Astrocyte (in vitro differentiated cells and primary cell): ENCODE measurements at places on chromosomes 13 and 19. TPM values are rescaled to one million over a fixed set of nuclear protein-coding genes. Genes with fewer than 3 reads are reported as not detected.

The LILRB4 gene
- total RNA-seq: not detected in 2 replicates

DNA sequence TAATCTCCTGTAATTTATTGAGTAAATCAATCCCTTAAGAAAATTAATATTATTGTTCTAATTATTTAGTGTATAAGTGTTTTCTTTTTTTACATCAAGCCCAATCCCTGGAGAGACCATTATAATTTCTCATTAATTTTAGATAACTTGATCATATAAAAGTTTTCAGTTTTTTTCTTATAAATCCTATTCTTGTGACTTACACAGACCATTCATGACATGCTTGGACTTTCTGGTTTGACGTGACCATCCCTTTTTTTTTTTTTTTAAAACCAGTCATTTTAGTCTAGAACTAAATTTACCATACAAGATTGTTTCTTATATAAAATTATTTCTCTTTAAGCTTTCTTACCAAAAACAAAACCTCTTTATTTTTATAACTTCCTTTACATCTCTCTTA, 5.4 kb upstream of the MTRF1 start:
- DNase-seq: peak; percentile 22
- H3K27ac ChIP-seq: no peak overlapping the region
- H3K4me3 ChIP-seq: no peak overlapping the region
- H3K4me1 ChIP-seq: no peaks in the 10 kb centered on the region

The SBSN gene
- 0.18 and 0.38 TPM in 2 replicates for total RNA-seq

The TSSK6 gene
- total RNA-seq: 1.8 TPM in 2 replicates

The SERPINE3 gene
- not detected in 2 replicates for total RNA-seq

The PPM1N gene
- total RNA-seq: 0.67 and 1.3 TPM in 2 replicates

The SHD gene
- 0.62 and 0.79 TPM in 2 replicates for total RNA-seq

DNA sequence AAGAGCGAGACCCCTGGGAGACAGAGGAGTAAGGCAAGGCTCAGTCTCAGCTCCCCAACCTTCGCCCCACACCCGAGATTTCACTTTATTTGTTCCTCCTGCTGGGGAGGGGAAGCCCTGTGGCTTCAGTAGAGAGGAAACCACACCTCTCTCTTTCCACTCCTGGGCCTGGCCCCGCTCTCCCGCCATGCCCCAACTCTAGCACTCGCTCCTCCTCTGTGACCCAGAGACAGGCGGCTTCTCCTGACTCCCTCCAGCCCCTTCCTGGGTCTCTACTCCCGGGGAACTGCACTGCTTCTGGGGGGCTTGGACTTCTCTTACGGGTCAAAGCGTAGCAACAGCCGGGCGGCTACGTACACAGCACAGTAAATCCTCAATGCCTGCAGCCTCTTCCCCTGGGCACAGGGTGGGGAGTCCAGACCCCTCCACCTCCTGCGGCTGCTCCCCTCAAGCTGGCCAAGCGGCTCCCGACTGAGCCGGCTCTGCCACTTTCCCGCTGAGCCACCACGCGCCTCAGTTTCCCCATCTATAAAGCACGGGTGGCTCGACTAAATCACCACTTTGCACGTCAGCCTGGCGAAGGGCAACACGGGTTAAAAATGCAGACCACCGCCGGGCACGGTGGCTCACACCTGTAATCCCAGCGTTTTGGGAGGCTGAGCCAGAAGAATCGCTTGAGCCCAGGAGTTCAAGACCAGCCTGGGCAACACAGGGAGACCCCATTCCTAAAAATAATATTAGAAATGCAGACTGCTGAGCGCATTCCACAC, 1.4 kb downstream of the RNF126 start:
- no peaks in the 10 kb centered on the region for H3K27me3 ChIP-seq
- peak overlapping the region; percentile 78 for H3K27ac ChIP-seq
- no peak for DNase-seq
- peak overlapping the region; percentile 70 for H3K4me3 ChIP-seq
- peaks cover 30% of the 10 kb centered on the region for H3K4me1 ChIP-seq

DNA sequence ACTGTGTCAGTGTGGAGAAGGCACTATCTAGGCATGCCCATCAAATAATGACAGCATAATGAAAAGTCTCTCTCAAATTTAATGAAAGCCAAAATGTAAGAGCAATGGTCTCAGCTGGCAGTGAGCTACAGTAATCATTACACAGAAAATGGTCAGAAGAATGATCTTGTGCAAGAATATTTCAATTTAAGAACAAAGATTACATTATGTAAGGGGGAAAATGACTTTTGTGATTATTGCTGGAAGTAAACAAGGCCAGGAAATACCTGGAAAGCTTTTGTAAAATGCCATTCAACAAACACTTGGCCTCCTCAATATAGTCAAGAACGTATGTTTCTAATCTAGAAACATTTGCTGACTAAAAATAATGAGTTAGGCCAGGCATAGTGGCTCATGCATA, 89.1 kb downstream of the CAB39L start:
- no peaks in the 10 kb centered on the region for H3K36me3 ChIP-seq
- H3K27ac ChIP-seq: no peak overlapping the region
- no peak for DNase-seq
- no peak overlapping the region for H3K4me3 ChIP-seq

DNA sequence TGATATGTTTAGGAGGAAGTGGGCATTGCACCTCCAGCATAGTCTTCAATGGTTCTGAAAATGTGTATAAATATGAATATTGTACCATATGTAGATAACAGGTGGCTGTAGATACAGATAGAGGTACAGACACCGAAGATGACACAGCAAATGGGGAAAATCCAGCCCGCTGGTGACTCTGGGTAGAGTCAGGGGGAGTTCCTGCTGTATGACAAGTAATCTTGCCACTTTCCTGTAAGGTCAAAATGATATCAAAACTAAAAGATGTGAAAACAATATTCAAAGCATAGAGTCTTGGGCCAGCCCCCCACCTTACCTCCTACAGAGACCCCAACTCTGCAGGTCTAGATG, 17.8 kb downstream of the C2CD4C start:
- DNase-seq: no peak
- H3K4me3 ChIP-seq: no peak overlapping the region
- no peak overlapping the region for H3K27ac ChIP-seq
- H3K4me1 ChIP-seq: no peaks in the 10 kb centered on the region

GRCh38 chr19:52028780-52029123, 573 bp upstream of the ZNF614 start:
- H3K4me3 ChIP-seq: peak overlapping the region; percentile 93
- peaks cover 24% of the 10 kb centered on the region for H3K36me3 ChIP-seq
- H3K27me3 ChIP-seq: no peaks in the 10 kb centered on the region

GRCh38 chr13:50715402-50716146, 127.9 kb downstream of the DLEU7 start:
- no peaks in the 10 kb centered on the region for H3K36me3 ChIP-seq
- H3K27ac ChIP-seq: no peak overlapping the region
- no peaks in the 10 kb centered on the region for H3K4me1 ChIP-seq
- no peak overlapping the region for H3K4me3 ChIP-seq
- no peak for DNase-seq
- H3K27me3 ChIP-seq: no peaks in the 10 kb centered on the region

- DNase-seq: no peak
- H3K36me3 ChIP-seq: no peaks in the 10 kb centered on the region
- no peaks in the 10 kb centered on the region for H3K27me3 ChIP-seq
- H3K4me1 ChIP-seq: peaks cover 26% of the 10 kb centered on the region
Observed at GRCh38 chr13:52160506-52160905, 1.1 kb upstream of the NEK3 start.

DNA sequence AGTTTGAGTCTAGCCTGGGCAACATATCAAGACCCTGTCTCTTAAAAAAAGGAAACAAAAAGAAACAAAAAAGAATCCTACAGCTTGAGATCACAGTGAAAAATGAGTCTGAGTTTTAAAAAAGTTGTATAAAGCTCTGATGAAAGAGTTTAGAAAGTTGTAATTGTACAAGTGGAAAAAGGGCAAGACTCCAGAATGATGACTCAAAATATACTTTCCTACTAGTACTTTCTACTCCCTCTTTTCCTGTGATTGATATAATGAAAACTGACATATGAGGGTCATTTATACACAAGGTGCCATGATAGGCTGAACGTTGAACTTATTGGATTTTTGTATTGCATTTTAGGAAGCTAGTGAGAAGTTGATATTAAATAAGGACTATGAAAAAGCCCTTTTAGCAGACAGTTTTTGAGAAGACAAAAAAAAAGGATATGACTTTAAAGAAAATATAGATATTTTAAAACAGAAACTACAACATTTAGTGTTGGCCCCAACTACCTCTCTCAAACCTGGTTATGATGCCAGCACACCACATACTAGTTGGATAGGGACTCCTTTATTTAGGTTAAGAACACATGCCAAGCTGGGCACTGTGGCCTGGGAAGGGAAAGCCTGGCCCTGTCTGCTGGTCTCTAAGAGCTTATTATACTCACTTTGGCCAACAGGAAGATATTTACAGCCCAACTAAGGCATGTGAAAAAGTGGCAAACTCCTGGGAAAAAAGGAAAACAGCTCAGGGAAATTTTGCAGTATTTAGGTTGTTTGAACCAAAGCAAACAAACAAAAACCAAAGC, 116.6 kb downstream of the KL start:
- peaks cover 42% of the 10 kb centered on the region for H3K36me3 ChIP-seq
- H3K4me1 ChIP-seq: no peaks in the 10 kb centered on the region
- peak overlapping the region; percentile 14 for H3K27ac ChIP-seq
- no peaks in the 10 kb centered on the region for H3K27me3 ChIP-seq

The FZR1 gene
- total RNA-seq: 47.0 and 51.8 TPM in 2 replicates

DNA sequence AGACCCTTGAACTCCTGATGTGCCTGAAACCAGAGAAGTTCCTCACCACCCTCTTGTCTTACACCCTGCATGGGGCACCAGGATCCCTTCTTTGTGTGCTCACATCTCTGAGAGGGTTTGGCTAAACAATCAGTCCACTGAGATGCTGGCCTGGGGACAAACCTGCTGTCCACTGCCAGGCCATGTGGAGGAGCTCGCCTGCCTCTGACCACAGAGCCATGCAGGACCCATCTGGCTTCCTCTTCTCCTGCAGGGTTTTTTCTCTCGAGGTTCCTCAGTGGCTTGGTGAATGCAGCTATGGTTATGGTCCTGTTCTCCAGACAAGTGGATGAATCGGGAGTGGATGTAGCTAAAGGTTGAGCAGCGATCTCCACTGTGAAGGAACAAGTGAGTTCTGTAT, 49.1 kb upstream of the MEDAG start:
- no peaks in the 10 kb centered on the region for H3K36me3 ChIP-seq
- H3K4me1 ChIP-seq: peaks cover 13% of the 10 kb centered on the region
- no peak for DNase-seq
- H3K27me3 ChIP-seq: no peaks in the 10 kb centered on the region
- no peak overlapping the region for H3K27ac ChIP-seq

The HPN gene
- 0.31 and 0.73 TPM in 2 replicates for total RNA-seq

- H3K36me3 ChIP-seq: peaks cover 8% of the 10 kb centered on the region
- H3K4me1 ChIP-seq: no peaks in the 10 kb centered on the region
- no peak for DNase-seq
- H3K27me3 ChIP-seq: no peaks in the 10 kb centered on the region
- H3K27ac ChIP-seq: no peak overlapping the region
Observed at GRCh38 chr13:99373436-99373835, 66.2 kb upstream of the GPR183 start.

DNA sequence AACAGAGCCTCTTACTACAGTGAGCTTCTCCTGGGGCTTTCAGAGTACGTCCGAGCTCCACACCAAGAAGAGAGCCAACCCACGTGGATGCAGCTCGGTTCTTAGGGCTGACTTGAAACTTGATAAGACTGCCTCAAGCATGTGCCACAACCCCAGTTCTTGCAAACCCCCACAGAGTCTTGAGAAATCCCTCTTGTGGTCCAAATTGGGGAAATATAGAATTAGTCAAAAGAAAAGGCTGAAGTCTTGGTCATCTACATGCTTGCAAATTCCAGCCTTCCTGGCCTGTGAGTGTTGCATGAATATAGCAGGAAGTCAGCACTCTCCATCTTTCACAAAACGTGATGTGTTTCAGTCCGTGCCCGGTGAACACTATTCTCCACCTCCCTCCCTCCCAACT, 95.2 kb downstream of the GGACT start:
- no peaks in the 10 kb centered on the region for H3K27me3 ChIP-seq
- no peaks in the 10 kb centered on the region for H3K36me3 ChIP-seq
- peak; percentile 40 for DNase-seq
- no peak overlapping the region for H3K27ac ChIP-seq

The RAB3D gene
- 8.0 and 14.4 TPM in 2 replicates for total RNA-seq

GRCh38 chr13:42740753-42741152, 40.6 kb upstream of the FAM216B start:
- H3K27me3 ChIP-seq: peaks cover 7% of the 10 kb centered on the region
- DNase-seq: no peak
- H3K27ac ChIP-seq: no peak overlapping the region
- H3K4me1 ChIP-seq: no peaks in the 10 kb centered on the region

The CD79A gene
- 0.30 and 0.41 TPM in 2 replicates for total RNA-seq

DNA sequence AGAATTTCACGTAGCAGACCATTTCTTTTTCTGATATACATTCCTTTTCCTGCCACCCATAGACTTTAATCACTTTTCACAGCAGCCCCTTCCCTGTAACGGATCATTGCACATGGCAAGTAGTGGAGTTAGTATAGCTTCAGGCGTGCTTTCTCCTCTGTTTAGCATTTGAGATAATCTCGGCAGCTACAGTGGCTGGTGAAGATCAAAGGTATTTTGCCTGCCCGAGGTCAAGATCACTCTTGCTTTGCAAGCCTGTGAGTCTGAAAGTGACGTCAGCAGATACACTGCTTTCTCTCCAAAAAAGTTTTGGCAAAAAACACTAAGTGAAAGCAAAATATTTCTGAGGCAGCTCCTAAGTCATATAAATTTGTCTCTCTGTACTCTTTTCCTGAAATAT, 260.0 kb downstream of the NDFIP2 start:
- no peaks in the 10 kb centered on the region for H3K4me1 ChIP-seq
- H3K27me3 ChIP-seq: no peaks in the 10 kb centered on the region
- no peak overlapping the region for H3K4me3 ChIP-seq
- H3K27ac ChIP-seq: no peak overlapping the region

- no peak for DNase-seq
- H3K36me3 ChIP-seq: no peaks in the 10 kb centered on the region
- H3K27me3 ChIP-seq: no peaks in the 10 kb centered on the region
- H3K4me3 ChIP-seq: peak within 1 kb of the TSS; percentile 67
- H3K27ac ChIP-seq: peak within 1 kb of the TSS; percentile 86
- peaks cover 34% of the 10 kb centered on the region for H3K4me1 ChIP-seq
Observed at GRCh38 chr19:44748426-44749254, at the start of gene BCL3. TSS of gene BCL3 (plus strand) at chr19:44748708. CDS start at chr19:44748791, 83 bp downstream.

- no peaks in the 10 kb centered on the region for H3K36me3 ChIP-seq
- no peaks in the 10 kb centered on the region for H3K27me3 ChIP-seq
- DNase-seq: peak; percentile 6
- H3K27ac ChIP-seq: no peak overlapping the region
- no peaks in the 10 kb centered on the region for H3K4me1 ChIP-seq
- no peak overlapping the region for H3K4me3 ChIP-seq
Observed at GRCh38 chr19:29872224-29872731, 60.5 kb downstream of the CCNE1 start.

The IGFL2 gene
- total RNA-seq: 9.8 and 11.3 TPM in 2 replicates

DNA sequence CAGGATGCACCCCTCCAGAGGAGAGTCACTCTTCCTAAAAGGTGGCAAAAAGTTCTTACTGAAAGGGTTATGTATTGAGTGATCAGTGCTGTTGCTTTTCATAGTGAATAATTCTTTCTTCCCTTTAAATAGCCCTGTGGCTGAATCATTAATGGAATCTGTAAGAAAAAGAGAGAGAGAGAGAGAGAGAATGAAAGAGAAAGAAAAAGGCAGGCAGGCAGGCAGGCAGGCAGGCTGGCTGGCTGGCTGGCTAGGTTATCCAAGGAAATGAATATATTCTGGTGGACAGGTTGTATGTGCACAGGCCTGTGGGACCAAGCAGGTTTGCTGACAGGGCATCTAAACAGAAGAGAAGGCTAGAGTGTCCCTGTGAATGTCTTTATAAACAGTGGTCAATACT, 100.5 kb downstream of the DLEU7 start:
- H3K27me3 ChIP-seq: no peaks in the 10 kb centered on the region
- no peak overlapping the region for H3K4me3 ChIP-seq
- no peak for DNase-seq

GRCh38 chr19:15587663-15588062, 27.4 kb upstream of the CYP4F8 start:
- no peak for DNase-seq
- H3K27ac ChIP-seq: no peak overlapping the region
- no peak overlapping the region for H3K4me3 ChIP-seq
- H3K36me3 ChIP-seq: no peaks in the 10 kb centered on the region
- H3K27me3 ChIP-seq: no peaks in the 10 kb centered on the region
- H3K4me1 ChIP-seq: no peaks in the 10 kb centered on the region
